Forelimb muscle (tissue), 1 donor: ENCODE measurements at places on chromosomes 13 and 19. TPM values are rescaled to one million over a fixed set of nuclear protein-coding genes. Genes with fewer than 3 reads are reported as not detected.

DNA sequence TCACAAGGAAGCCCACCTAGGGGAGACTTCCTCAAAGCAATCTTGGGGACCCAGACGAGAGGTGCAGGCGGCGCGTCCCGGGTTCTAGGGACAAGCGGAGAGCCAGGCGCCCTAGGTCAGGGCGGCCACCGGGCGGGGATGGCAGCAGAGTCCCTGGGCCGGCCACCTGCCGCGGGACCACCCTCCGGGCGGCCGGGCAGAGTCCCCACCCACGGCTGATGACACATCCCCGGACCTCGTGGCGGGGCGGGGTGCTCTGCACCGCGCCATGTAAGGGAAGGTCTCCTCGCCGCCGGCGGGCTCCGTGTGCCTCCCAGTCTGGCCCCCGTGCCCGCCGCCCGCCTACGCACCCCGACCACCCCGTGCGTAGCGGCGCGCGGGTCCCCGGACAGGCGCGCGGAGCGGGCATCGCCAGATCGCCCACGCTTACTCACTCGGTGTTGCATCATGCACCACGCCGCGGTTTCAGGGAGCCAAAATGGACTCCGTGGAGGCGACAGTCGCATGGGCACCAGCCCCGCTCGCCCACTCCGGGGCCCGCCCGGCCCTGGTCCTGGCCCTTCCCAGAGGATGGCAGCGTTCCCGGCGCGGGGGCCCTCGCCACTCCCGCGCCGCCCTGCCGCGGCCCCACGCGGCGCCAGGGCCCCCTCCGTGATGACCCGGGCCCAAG, 643 bp downstream of the SLC7A1 start:
- no peak for DNase-seq

Gene CCDC122
- polyA plus RNA-seq: 1.7 TPM

GRCh38 chr13:23771956-23772355, 117.2 kb downstream of the MIPEP start:
- DNase-seq: no peak

DNA sequence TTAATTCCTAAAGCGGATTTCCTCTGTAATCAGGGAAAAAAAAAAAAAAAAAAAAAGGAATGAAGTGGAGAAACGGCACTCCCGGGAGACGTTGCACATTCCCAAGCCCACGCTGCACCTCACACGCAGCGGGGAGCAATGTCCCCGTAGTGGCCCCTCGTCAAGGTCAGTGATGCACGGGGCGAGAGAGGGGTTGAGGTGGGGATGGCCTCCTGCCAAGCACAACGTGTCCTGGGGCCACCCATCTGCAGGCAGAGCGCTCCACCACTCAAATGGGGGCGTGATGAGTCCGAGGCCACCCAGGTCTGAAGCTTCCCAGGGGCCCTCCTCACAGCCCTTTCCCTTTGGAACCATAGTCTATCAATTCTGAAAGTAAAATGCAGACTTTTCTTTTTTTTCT, 15.1 kb downstream of the PLK5 start:
- DNase-seq: no peak

GRCh38 chr19:7652061-7652641, 15.2 kb downstream of the STXBP2 start:
- DNase-seq: peak; percentile 52

GRCh38 chr19:9586764-9587163, 2.5 kb upstream of the ZNF121 start:
- no peak for DNase-seq

DNA sequence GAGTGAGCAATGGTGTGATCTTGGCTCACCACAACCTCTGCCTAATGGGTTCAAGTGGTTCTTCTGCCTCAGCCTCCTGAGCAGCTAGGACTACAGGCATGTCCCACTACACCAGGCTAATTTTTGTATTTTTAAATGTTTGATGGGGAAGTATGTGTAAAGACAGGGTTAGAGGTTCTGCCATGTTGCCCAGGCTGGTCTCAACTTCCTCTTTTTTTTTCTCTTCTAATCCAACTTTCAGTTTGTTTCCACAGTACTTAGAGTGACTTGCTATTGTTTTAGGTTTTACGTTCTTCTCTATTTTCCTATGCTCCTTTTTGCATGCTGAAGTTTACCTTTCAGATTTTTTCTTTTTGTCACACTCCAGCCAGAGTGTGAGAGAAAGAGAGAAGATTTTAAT, 1433.0 kb downstream of the UQCRFS1 start:
- no peak for DNase-seq

Gene AMER2
- 0.03 TPM for polyA plus RNA-seq

DNA sequence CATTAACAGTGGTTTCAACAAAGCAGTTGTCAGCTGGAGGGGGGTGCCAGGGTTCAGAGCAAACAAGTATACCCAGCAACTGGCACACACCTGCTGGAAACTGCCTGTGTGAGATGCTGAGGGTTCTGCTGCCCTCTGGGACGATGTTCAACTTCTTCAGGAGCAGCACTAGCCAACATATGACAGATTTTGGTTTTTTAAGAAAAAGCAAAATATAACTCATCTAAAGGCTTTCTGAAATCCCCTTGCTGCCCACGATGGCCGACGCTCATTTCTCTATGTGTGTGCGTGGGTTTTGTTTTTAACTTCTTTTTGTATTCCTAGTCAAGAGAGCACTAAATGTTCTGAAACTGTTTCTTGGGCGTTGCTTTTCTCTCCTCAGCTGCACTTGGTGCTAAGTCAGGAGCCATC, 79.9 kb downstream of the MRPL57 start:
- DNase-seq: no peak

Gene NCCRP1
- 0.06 TPM for polyA plus RNA-seq

Gene MAP3K10
- polyA plus RNA-seq: 10.1 TPM

DNA sequence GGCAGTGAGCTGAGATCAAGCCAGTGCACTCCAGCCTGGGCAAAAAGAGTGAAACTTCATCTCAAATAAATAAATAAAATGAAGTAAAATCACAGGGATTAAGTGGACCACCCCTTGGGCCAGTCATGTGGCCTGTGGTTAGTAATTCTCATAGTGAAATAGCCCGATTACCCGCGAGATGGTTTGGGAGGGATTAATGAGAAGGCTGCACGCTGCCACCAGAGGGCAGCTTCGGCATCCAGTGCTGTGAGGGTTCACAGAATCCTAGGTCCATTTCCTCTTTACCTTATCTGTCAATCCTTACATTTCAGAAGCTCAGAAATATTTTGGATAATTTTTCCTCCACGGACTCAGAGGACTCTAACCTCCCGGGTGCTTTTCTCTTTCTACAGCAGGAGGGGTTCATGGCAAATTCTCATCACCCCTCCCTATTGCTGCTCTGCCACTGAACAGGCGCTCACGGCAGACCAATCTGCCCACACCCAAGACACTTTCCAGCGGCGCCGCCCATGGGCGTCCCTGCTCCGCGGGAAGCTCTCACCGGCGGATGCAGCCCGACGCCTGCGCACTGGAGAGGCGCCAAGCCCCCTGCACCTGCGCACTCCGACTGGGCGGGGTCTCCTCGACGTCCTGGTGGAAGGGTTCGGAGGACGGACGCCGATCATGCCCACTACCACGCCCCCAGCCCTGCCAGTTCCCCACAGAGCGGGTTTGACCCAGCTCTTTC, 11.0 kb downstream of the ZNF835 start:
- DNase-seq: no peak

- no peak for DNase-seq
These were observed 264.6 kb downstream of the NHLRC3 start for GRCh38 chr13:39302820-39303219.

Gene FXYD3
- 0.42 TPM for polyA plus RNA-seq

DNA sequence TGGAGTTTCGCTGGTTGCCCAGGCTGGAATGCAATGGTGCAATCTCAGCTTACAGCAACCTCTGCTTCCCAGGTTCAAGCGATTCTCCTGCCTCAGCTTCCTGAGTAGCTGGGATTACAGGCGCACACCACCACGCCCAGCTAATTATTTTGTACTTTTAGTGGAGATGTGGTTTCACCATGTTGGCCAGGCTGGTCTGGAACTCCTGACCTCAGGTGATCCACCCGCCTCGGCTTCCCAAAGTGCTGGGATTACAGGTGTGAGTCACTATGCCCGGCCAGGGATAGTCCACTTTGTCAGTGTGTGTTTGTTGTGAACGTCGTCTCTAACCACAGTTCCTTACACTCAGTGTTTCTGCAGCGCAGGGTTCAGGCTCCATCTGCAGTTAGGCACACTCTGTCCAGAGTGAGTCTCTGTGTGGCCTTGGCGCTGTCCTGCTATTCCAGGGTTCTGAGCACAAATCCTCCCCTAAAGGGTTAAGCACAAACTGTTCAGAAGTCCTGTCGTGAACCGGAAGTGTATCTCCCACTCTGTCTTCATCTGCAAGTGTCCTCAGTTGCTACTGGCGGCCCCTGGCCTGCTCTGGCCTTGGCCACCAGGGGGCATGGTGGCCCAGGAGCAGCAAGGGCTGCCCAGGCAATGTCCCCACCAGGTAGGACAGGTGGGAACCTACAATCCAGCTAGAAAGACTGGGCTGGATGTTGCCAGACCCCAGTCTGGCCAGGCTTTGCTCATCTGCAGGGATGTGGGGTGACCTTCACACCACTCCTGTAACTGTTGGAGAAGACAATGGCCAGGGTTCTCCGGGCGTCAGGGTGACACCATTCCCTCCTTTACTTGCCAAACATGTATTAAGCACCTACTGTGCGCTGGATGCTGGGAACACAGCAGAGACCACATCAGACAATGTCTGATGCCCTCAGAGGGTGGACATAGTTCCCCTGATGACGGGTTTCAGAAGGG, 38.8 kb upstream of the GATAD2A start:
- no peak for DNase-seq

Gene ZSCAN4
- not detected for polyA plus RNA-seq

- no peak for DNase-seq
These were observed 38.3 kb upstream of the DCUN1D2 start for GRCh38 chr13:113528813-113529180.

DNA sequence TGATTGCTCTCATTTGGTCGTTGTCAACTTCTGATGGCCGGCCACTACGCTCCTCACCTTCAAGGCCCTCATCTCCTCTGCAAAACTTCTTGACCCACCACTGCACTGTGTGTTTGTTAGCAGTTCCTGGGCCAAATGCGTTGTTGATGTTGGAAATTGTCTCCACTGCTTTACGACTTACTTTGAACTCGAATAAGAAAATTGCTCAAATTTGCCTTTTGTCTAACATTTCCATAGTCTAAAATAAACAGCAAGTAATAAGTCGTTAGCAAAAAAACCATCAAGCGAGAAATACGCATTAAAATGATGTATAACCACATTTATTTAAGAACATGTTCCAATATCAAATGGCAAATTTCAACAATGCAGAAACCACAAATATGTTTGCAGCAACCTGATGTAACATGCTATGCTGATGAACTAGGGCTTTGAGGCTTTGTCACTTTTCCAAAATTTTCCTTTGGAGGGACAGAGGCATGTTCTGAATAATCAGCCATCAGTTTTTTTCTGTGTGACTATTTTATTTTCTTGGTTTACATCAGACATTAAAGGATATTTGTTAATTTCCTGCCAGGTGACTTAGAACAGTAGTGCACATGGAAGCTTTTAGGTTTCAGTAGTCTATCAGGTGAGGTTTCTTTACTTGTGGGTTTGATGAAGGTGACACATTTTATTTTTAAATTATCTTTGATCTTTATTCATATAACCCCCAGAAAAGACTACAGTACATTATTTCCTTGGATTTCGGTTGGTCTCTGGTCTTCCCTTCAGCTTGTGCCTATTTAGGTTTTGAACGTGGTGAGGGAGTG, 74.7 kb upstream of the TEX29 start:
- DNase-seq: no peak

DNA sequence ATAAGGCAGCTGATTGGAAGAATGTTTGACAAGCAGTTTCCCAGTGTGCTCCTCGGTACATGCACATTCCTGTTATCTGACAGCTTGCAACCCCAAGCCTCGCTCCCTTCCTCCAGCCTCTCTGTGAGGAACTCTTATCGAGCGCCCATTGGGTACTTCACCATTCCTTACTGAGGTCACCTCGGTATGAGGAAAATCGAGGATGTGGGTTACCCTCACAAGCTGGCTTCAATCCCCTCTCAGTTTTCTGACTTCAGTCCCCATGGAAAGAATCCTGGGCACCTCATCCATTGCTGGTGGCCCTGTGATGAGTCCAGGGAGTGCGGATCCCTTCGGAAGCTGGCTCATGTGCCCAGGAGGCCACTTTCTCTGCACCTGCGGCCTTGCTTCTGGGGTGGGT, 17.3 kb downstream of the TEX29 start:
- DNase-seq: no peak

Gene ENOX1
- 8.2 TPM for polyA plus RNA-seq

GRCh38 chr13:23749288-23749873, 139.8 kb downstream of the MIPEP start:
- DNase-seq: no peak

DNA sequence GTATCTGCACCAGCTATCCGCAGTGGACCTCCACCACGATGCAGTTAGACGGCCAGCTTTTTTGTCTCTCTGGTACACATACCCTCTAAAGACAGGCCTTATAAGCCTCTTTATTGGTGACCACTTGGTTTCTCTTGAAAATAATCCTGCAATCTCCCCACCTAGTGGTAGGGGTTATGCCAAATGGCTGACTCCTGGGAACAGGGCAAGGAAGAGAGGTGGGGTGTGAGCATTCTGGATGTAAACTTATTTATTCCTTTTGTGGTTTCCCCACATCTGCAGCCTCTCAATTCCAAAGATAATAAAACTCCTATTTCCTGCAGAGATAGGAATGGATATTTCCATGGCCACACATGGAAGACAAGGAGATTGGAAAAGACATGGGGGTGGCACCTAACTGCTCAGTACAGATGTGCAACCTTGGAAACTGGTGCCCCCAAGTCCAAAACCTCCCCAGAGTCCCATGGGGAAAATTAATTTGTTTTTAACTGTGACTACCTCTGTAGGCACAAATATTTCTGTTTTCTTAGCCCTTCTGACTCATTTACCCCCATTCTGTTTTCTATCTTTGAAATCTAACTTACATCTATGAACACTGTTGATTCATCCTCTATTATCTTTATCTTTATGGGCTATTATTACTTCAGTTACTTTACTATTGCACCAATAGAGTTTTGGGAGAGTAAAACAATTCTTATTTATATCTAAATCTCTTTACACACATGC, 112.7 kb upstream of the TSHZ3 start:
- no peak for DNase-seq

GRCh38 chr19:18629166-18630088, 7.4 kb upstream of the KLHL26 start:
- no peak for DNase-seq

Gene POLR1G
- polyA plus RNA-seq: 5.8 TPM

- DNase-seq: no peak
These were observed 407 bp upstream of the ZNF550 start for GRCh38 chr19:57560049-57560491.

DNA sequence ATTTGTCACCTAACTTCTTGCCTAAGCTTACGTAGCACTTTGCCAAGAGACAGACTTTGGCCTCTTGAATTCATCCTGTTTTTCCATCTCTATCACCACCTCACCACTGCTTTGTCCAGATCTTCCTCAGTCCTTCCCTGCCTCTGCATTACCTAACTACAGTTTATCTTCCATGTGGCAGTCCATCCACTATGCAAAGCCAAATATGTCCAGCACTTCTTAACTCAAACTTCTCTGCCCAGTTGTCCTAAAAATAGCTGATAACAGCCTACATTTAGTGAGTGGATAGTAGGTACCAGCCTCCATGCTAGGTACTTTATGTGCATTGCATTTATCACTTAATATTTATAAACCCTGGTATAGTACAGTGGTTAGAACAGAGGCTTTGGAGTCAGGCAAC, 111.4 kb downstream of the ZAR1L start:
- no peak for DNase-seq
